ENCODE measurements at places on chromosomes 16 and 17.

DNA sequence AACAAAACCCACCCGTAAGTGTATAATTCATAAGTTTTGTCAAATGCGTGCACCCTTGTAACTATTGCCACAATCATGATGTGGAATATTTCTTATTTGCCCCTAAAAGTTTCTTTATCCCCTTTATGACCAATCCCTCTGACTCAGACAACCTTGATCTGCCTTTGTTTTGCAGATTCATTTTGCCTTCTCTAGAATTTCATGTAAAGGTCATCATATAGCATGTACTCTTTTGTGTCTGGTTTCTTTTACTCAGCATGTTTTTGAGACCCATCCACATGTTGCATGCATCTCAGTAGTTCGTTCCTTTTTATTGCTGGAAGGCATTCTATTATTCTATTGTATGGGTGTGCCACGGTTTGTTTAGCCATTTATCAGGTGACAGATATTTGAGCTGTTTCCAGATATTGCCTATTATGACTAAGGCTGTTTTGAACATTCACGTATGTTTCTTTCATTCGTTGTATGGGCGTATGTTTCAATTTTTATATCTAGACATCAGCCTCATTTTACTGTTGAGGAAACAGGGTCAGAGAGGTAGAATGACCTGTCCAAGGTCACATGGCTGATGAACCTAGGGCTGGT is 192.4 kb downstream of the RAB11FIP4 start:
- no peaks in the 10 kb centered on the region for H3K27me3 ChIP-seq
- DNase-seq, result no peak
- H3K4me1 ChIP-seq, result peaks cover 8% of the 10 kb centered on the region
- no peak overlapping the region for H3K4me3 ChIP-seq
- H3K27ac ChIP-seq, result no peak overlapping the region

DNA sequence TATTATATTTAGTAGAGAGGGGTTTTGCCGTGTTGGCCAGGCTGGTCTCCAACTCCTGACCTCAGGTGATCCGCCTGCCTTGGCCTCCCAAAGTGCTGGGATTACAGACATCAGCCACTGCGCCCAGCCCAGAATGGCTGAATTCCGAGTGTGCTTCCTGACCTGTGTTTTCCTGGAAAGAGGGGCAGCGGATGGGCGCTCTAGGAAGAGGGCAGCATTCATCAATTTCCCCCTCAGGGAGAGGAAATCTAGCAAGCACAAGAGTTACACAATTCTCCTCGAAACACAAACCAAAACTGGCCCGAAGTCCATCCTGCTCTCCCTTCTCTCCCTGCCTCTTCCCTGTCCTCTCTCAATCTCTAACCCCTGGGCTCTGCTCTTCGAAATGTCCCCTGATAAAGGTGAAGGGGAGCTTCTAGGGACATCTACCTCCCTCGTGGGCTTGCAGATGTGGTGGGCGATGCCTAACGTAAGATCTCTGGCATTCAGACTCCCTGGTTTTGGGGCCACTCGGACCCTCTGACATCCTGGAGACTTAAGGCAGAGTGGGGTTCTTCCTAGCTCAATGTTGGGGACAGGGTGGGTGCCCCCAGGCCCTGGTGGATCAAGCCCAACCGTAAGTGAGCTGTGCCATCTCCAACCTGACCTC is 1.0 kb downstream of the IL27 start:
- H3K4me3 ChIP-seq, result no peak overlapping the region
- no peak overlapping the region for H3K27ac ChIP-seq
- DNase-seq, result no peak
- no peaks in the 10 kb centered on the region for H3K27me3 ChIP-seq

DNA sequence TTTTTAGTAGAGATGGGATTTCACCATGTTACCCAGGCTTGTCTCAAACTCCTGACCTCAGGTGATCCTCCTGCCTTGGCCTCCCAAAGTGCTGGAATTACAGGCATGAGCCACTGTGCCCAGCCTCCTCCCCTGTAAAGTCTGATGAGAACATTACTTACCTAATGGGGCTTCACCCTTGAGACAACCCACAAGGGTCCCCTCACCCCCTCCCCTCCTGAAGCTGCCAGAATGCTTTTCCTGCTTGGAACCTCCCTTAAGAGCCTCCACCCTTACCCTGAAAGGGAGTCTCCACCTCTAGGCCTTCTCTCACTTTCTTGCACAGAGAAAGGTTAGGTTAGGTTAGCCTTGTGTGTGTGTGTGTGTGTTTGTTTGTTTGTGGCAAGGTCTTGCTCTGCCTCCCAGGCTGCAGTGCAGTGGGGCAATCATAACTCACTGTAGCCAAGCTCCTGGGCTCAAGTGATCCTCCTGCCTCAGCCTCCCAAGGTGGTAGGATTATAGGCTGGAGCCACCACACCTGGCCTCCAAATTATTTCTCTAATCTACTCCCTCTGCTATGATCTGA is 8.9 kb downstream of the SLC5A11 start:
- no peak overlapping the region for H3K4me3 ChIP-seq
- H3K27me3 ChIP-seq, result peaks cover 17% of the 10 kb centered on the region
- H3K4me1 ChIP-seq, result peaks cover 22% of the 10 kb centered on the region
- DNase-seq, result no peak
- H3K36me3 ChIP-seq, result no peaks in the 10 kb centered on the region
- no peak overlapping the region for H3K27ac ChIP-seq

- no peaks in the 10 kb centered on the region for H3K27me3 ChIP-seq
- DNase-seq, result no peak
- no peaks in the 10 kb centered on the region for H3K36me3 ChIP-seq
- H3K27ac ChIP-seq, result no peak overlapping the region
These were observed 232.3 kb downstream of the CEP112 start for GRCh38 chr17:65959630-65960029.

- DNase-seq, result peak; percentile 80
- H3K4me3 ChIP-seq, result peak overlapping the region; percentile 49
- H3K27me3 ChIP-seq, result no peaks in the 10 kb centered on the region
- H3K27ac ChIP-seq, result peak overlapping the region; percentile 91
- H3K36me3 ChIP-seq, result no peaks in the 10 kb centered on the region
- peaks cover 40% of the 10 kb centered on the region for H3K4me1 ChIP-seq
These were observed 5.8 kb downstream of the ITGAM start for GRCh38 chr16:31265329-31266245.

DNA sequence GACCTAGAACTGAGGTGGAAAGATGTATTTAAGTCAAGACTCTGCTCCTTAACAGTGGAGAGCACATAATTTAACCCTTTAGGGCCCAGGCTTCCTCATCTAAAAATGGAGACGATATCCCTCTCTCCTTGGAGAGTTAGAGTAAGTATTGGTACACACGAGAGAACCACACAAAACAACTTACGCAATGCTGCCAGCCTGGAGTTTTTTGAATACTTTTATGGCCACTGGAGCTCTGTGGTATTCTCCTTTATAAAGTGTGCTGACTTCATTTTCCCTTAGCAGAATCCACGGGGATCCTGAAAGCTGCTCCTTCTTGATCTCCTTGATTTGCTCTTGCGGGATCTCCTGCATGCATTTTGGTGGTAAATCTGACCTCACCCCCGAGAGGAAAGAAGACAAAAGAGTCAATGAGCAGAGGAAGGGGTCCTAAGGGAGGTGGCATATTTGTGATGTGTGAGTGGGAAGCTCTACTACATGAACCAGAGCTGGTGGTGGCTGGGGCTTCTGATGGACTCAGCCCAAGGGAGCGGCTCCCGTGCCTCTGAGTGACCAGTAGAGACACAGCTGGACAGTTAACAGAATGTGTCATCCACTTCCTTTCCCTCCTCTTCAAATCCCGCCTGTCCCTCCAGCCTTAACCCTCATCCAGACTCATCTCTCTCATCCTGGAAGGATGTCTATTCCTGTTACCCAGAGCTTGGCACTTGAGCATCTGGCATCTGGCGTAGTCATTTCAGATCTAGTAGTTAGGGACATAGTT is 9.4 kb downstream of the MLKL start:
- H3K27ac ChIP-seq, result no peak overlapping the region
- peaks cover 94% of the 10 kb centered on the region for H3K36me3 ChIP-seq
- no peak for DNase-seq
- H3K4me3 ChIP-seq, result no peak overlapping the region
- no peaks in the 10 kb centered on the region for H3K27me3 ChIP-seq

DNA sequence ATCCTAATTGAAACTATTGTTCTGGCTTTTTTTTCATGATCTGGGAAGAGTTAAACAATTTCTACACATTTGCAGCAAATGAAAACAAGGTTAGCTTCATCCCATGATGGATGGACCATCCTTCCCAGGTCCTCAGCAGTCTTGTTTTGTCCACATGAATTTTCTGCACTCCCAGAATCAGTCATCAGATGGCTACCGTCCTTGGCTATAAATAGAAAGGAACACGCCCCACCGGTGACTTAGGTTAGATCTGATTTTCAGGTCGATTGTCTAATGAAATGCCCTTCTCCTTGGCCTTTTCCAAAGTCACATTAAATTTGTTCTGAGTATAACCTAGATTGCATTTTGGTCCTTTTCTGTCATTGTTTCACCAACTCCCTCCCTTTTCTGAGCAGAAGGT is 41.4 kb upstream of the NOL11 start:
- peak overlapping the region; percentile 71 for H3K27ac ChIP-seq
- peaks cover 62% of the 10 kb centered on the region for H3K36me3 ChIP-seq
- no peaks in the 10 kb centered on the region for H3K27me3 ChIP-seq

GRCh38 chr16:563072-563644 is 3.0 kb downstream of the PRR35 start:
- peaks cover 12% of the 10 kb centered on the region for H3K4me1 ChIP-seq
- H3K27me3 ChIP-seq, result peaks cover 23% of the 10 kb centered on the region
- no peak overlapping the region for H3K27ac ChIP-seq
- no peak for DNase-seq

DNA sequence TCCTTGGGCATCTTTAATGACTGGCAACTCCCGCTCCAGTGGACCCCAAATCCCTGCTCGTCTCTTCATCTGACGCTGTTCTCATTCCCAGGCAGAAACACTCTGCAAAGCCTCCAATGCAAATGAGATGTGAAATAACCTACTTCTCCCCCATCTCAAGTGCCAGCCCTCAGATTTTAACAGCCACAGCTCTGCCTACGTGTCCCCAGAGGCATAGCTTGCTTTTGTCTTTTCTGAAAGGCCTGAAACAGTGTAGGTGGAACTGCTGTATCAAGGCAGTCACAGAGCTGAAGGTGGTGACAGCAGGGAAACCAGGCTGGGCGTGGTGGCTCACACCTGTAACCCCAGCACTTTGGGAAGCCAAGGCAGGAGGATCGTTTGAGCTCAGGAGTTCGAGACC is 14.7 kb downstream of the RPH3AL start:
- H3K4me1 ChIP-seq, result peaks cover 14% of the 10 kb centered on the region
- H3K27ac ChIP-seq, result no peak overlapping the region
- peaks cover 32% of the 10 kb centered on the region for H3K27me3 ChIP-seq
- no peak for DNase-seq
- no peak overlapping the region for H3K4me3 ChIP-seq
- H3K36me3 ChIP-seq, result no peaks in the 10 kb centered on the region

GRCh38 chr17:71902894-71903506 is 217.8 kb upstream of the SOX9 start:
- no peak for DNase-seq
- no peaks in the 10 kb centered on the region for H3K27me3 ChIP-seq
- no peaks in the 10 kb centered on the region for H3K4me1 ChIP-seq
- no peak overlapping the region for H3K27ac ChIP-seq
- H3K4me3 ChIP-seq, result no peak overlapping the region

DNA sequence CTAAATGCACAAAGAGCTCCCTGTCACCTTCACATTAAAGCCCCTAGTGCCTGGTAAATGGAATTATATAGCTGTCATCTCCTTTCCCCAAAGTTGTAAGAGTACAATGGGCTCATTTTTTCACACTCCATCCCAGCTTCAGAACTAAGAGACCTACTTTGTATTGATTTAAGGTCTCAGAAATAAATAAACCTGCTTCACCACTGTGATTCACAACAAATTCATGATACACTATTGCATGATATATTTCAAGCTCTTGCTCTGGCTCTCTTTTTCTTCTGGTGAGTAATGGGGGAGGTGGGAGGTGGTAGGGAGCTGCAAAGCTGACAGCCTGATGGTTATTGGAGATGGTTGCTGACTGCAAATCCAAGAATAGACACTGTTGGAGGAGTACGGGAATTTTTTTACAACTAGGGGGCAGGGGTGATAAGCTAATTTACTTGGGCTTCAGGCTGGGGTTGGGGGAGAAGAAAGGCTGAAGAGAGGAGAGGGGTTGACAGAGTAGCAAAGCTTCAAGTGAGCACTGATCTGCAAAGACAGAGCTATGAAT is 189.9 kb downstream of the AATF start:
- no peak overlapping the region for H3K4me3 ChIP-seq
- H3K36me3 ChIP-seq, result peaks cover 65% of the 10 kb centered on the region
- no peak for DNase-seq
- H3K4me1 ChIP-seq, result peaks cover 1% of the 10 kb centered on the region
- no peak overlapping the region for H3K27ac ChIP-seq

GRCh38 chr16:70151391-70151790 is 22.2 kb upstream of the CLEC18C start:
- peaks cover 71% of the 10 kb centered on the region for H3K36me3 ChIP-seq
- H3K4me3 ChIP-seq, result no peak overlapping the region
- no peaks in the 10 kb centered on the region for H3K4me1 ChIP-seq
- H3K27me3 ChIP-seq, result no peaks in the 10 kb centered on the region

DNA sequence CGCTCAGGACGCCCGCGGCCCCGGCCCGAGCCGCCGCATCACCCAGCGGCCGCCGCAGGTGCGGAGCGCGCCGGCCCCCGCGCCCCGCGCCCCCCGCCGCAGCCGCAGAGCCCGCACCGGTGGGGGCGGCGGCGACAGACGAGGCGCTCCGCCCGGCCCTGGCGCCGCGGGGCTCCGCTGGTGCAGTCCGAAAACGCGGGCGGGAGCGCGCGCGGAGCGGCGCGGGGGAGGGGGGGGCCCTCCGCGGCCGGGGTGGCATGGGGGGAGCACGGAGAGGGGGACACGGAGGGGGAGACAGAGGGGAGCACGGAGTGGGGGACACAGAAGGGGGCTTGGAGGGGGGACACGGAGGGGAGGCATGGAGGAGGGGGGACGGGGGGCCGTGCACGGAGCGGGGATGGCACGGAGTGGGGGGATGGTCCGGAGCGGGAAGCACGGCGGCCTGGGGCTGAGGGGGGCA is at the start of gene AATK:
AATK (minus strand) TSS at position 189 of the 460 bp plus-strand sequence. CDS start 229 bp downstream, outside the sequence.
- peaks cover 2% of the 10 kb centered on the region for H3K4me1 ChIP-seq
- no peak within 1 kb of the TSS for H3K4me3 ChIP-seq
- no peaks in the 10 kb centered on the region for H3K36me3 ChIP-seq
- H3K27ac ChIP-seq, result no peak within 1 kb of the TSS

DNA sequence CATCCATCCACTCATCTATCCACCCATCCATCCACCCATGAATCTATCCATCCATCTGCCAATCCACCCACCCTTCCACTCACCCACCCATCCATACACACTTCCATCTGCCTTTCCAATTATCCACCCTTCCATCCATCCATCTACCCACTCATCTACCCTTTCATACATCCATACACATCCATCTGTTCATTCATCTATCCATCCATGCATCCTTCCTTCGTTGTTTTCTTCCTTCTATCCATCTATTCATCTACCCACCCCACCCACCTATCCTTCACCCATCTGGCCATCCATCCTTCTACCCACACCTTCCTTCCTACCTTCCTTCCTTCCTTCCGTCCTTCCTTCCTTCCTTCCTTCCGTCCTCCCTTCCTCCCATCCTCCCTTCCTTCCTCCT is 106.1 kb downstream of the WWOX start:
- no peak overlapping the region for H3K27ac ChIP-seq
- H3K4me1 ChIP-seq, result no peaks in the 10 kb centered on the region
- H3K4me3 ChIP-seq, result no peak overlapping the region

Data from activated T-cell treated with anti-CD3 and anti-CD28 coated beads, Interleukin-2, amount 50 U/mL, for 24 hours (primary cell).